ENCODE measurements at places on chromosomes 13 and 19.

DNA sequence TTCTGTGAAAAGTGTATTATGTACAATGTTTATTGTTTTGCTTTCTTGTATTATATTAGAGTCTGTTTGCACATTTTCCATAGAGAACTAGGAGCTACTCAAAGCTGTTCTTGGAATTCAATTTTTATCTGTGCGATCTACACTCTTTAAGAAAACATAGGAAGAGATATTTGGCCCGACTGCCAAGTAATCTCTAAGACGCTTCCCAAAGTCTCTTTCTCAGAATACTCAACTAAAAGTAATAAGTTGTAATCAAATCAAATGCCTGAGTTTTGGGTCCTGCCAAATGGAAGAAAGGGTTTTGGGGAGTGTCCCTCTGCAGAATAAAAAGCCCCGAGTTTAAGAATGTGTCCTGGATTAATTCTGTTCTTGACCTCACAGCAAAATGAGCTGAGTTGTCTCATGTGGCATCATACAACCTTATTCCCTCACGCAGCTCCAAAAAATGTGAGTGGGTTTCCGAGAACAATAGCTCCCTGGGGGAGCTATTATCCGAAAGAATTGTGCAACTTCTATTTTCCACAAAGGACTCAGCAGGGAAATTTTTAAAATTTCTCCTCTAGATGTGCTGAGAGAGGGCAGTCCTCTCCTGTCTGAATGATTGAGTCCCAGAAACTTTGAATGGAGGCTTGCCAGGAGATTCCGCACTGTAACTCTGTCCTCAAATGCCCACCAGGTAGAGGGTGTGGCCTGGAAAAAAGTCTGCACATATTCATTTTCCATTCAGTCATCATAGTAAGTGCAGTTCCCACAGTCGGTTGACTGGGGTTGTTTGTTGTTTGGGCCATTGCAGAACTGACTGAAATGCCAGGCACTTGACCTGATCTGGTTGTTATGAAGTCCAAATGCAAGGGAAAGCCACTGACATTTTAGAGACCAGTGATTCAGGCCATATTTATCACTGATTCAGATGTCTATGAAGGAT is 280.0 kb upstream of the SOX21 start:
- DNase-seq = no peak

DNA sequence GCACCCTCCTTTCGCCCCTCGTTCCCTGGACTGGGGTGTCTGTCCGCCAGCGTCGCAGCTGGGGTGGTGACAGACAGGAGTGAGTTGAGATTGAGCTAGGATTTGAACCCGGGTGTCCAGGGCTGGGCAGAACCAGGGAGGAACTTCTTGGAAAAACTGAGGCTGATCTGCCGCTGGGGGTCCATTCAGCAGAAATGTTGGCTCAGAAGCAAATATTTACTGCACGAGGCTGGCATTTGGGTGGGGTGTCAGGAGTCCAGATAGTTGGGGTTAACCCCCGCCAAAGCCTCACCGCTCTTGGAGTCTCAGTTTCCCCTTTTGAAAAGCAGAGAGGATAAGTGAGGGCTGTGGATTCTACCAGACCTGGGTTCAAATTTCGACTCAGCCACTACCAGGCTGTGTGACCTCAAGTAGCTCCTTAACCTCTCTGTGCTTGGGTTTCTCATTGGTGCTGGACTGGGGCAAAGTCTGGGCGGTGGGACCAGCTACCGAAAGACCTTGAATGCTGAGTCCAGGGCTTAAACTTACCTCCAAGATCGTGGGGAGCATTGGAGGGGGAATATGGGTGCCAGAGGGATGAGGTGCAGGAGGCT is 20.9 kb downstream of the MAST3 start:
- DNase-seq = no peak

- DNase-seq = no peak
Observed at GRCh38 chr13:61415058-61415721, 459 bp downstream of the PCDH20 start.

GRCh38 chr19:6687114-6687513 is 17.2 kb upstream of the TNFSF14 start:
- DNase-seq = no peak

GRCh38 chr19:21451187-21451586 is 54.2 kb upstream of the ZNF429 start:
- no peak for DNase-seq

- DNase-seq = no peak
Observed at GRCh38 chr13:53311561-53311960, 282.9 kb downstream of the OLFM4 start.

DNA sequence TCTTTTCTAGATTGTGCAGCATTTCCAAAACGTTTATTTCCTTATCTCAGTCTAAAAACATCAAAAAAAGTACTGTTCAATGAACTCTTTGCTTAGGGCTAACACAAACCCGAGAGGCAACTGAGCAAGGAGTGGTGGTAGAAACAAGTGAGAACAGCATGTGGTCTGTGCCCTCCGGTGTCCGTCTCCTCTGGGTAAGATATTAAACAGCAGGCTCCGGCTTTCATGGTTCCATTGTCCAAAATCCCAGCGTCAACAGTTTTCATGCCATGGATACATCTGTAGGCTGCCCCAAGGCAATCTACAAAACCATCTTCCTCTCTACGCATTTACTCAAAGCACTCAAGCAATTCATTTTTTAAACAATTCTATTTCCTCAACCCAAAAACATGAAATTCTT is 22.8 kb downstream of the DCLK1 start:
- DNase-seq = no peak

DNA sequence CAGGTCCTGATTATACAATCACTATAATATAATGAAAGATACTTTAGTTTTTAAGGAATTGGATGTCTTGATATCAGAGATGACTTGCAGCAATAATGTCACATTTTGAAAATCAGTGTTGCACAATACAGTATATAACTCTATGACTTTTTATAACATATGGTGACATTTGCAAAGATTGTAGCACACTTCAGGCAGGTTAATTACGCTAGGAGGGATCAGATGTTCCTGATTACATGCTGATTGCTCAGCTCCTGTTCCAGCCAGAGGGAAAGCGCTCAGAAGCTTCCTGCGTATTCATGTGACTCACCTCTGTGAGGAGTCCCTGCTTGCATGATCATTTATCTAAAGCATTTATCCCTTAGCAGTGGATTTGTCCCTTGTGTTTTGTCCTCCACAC is 265.6 kb downstream of the GPC5 start:
- DNase-seq = no peak

- no peak for DNase-seq
Observed at GRCh38 chr13:94154367-94154766, 325.1 kb downstream of the DCT start.
